ENCODE measurements at places on chromosomes 1 and 21.
A peak's percentile ranks its signal among the peaks of the same experiment; 100 is the strongest.

DNA sequence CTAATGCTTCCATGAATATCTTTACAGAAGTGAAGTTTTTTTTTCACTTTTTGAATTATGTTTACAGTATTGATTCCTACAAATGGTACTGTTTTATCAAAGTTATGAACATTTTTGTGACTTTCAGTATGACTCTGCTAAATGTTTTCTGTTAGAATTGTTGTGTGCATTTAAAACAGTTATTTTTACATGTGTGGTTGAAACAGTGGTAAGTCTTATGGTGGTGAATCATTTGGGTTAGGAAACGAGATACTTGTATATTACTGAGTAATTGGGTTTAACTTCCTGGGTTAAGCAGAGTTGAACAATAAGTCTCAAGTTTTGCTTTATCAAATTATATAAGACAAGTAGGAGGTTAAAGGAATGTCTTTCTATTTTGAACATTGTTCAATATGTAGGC, 66.8 kb downstream of the VPS13D start:
- no peak overlapping the region for H3K4me3 ChIP-seq
- H3K4me1 ChIP-seq, result no peaks in the 10 kb centered on the region
- H3K36me3 ChIP-seq, result peaks cover 5% of the 10 kb centered on the region
- no peaks in the 10 kb centered on the region for H3K27me3 ChIP-seq
- H3K27ac ChIP-seq, result no peak overlapping the region
- DNase-seq, result no peak

DNA sequence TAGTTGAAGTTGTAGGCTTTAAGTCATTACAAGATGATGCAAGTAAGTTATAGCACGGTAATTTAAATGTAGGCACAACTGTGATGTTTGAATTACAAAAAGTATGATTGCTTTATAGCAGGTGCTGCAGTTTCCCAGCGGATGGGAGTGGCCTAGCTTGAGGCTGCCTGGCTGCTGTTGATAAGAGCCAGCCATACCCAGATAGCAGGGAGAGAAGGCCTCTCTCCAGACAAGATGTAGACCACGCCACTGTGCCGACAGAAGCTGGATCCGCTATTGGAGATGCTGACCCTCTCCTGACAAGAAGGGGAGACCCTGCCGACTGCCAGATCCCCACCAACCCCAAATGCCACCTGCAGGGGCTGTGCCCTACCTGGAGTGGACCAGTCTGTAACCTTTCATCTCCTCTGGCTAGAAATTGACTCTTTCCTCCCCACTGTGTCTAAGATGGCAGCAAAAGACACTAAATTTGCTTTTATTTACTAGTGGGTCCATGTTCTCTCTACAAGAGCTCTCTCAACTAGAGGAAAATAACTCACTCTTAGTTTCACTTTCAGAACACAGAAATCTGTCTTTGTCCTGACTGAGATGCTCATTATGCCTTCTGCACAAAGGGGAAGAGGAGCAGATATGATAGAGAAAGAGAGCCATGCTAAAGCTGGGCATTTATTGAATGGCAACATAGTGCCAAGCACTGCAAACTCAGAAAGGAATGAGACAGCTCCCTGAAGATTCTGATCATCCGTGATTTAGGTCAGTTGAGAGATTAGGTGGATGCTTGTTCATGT, 127.9 kb downstream of the URB2 start:
- no peaks in the 10 kb centered on the region for H3K27me3 ChIP-seq
- DNase-seq, result peak; percentile 4
- H3K36me3 ChIP-seq, result no peaks in the 10 kb centered on the region
- H3K27ac ChIP-seq, result peak overlapping the region; percentile 11
- peak overlapping the region; percentile 8 for H3K4me3 ChIP-seq

DNA sequence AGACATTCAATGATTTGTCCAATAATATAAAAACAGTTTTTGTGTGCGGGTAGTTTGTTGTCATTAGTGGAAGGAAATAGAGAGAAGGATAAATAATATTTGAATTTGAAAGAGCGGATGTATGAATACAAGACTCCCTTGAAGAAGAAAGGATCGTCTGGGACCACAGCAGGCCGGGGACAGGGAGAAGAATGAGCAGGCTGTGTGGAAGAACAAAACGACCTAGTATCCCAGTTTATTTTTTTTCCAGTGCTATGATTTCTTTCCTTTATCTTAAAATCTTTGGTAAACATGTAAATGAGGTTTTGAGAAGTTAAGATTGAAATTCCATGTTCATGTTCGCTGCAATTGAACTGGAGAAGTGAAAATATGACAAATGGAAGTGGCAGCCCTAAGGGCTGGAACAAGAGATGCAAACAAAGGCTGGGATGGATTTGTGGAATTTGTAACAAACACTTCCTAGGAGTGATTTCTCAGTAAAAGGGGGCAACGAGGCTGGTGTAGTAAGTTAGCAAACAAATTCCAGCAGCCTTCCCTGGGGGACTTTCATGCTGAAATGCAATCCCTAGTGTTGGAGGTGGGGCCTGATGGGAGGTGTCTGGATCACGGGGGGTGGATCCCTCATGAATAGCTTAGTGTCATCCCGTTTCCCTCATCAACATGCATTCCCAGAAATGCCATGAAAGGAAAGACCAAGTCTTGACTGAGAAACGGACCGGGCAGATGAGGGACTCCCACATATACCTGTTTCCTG, 10.2 kb upstream of the IFI16 start:
- no peak overlapping the region for H3K4me3 ChIP-seq
- H3K4me1 ChIP-seq, result no peaks in the 10 kb centered on the region
- DNase-seq, result no peak
- no peaks in the 10 kb centered on the region for H3K27me3 ChIP-seq
- no peaks in the 10 kb centered on the region for H3K36me3 ChIP-seq

DNA sequence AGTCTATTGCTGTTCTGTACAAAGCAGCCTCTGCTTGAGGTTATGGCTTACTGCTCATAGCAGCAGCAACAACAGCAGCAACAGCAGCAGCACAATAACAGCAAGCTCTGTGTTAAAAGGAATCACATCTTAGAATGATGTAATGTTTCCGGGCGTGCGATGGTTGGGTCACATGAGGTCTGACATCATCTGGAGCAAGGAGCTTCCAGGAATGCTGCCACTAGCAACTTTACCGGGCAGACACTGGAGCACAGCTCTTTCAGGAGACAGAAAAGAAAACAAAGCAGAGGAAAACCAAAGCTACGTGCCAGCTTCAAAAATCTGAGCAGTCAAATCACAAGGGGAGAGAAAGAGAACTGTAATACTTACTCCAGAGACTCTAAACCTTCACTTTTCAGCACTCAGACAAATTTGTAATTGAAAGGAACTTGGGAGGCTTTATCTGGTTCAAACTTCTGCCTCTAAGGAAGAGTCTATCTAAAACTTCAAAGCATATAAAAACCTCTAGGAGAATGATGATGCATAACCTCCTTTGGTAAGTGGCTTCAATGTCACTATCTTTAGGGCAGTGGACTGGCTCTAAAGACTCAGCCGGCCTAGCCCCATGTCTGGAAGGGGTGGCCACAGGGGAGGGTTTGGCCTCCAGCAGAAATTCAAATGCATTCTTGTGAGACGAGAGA, 28.3 kb upstream of the RAB3GAP2 start:
- H3K27me3 ChIP-seq, result no peaks in the 10 kb centered on the region
- no peak overlapping the region for H3K27ac ChIP-seq
- H3K4me1 ChIP-seq, result no peaks in the 10 kb centered on the region
- H3K36me3 ChIP-seq, result no peaks in the 10 kb centered on the region
- no peak overlapping the region for H3K4me3 ChIP-seq

GRCh38 chr1:232393444-232394146, 236.3 kb downstream of the SIPA1L2 start:
- peaks cover 3% of the 10 kb centered on the region for H3K27me3 ChIP-seq
- H3K4me3 ChIP-seq, result no peak overlapping the region
- no peak for DNase-seq
- H3K27ac ChIP-seq, result no peak overlapping the region
- no peaks in the 10 kb centered on the region for H3K36me3 ChIP-seq
- no peaks in the 10 kb centered on the region for H3K4me1 ChIP-seq

DNA sequence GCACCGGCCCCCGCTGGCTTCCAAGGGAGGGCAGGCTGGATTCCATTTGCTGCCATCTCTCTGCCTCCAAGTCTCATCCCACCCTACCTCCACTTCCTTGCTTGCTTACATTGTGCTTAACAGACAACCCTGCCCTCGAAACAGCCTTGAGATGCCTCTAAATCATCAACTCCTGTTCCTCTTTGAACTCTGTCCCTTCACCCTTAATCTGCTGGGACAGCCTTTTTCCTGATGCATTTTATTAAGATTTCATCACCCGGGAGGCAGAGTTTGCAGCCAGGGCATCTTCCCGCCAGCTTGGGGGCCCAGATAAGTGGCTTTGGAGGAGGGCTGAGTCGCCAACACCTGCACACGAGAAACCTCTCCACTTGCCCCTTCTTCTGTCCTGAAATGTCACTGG, 192.5 kb downstream of the KAZN start:
- no peak for DNase-seq
- H3K4me3 ChIP-seq, result no peak overlapping the region
- peaks cover 4% of the 10 kb centered on the region for H3K27me3 ChIP-seq

- no peak for DNase-seq
- no peak overlapping the region for H3K27ac ChIP-seq
- H3K27me3 ChIP-seq, result no peaks in the 10 kb centered on the region
Measured at GRCh38 chr21:34946385-34946840, 102.7 kb downstream of the RUNX1 start.

DNA sequence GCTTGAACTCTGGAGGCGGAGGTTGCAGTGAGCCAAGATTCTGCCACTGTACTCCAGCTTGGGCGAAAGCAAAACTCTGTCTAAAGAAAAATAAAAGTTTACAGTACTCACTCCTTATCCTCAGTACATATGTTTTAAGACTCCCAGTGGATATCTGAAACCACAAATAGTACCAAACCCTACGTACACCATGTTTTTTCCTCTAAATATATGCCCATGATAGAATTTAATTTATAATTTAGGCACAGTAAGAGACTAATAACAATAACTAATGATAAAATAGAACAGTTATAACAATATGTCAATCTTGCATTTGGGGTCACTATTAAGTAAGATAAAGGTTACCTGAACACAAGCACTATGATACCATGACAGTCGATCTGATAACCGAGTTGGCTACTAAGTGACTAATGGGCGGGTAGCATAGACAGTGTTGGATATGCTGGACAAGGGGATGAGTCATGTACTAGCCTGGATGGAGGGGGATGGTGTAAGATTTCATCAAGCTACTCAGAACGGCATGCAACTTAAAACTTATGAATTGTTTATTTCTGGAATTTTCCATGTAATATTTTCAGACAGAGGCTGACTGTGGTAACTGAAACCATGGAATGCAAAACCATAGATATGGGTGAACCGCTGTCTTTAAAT, 43.7 kb downstream of the ST7L start:
- no peaks in the 10 kb centered on the region for H3K36me3 ChIP-seq
- no peak for DNase-seq
- H3K27me3 ChIP-seq, result no peaks in the 10 kb centered on the region
- no peak overlapping the region for H3K4me3 ChIP-seq
- H3K4me1 ChIP-seq, result no peaks in the 10 kb centered on the region

DNA sequence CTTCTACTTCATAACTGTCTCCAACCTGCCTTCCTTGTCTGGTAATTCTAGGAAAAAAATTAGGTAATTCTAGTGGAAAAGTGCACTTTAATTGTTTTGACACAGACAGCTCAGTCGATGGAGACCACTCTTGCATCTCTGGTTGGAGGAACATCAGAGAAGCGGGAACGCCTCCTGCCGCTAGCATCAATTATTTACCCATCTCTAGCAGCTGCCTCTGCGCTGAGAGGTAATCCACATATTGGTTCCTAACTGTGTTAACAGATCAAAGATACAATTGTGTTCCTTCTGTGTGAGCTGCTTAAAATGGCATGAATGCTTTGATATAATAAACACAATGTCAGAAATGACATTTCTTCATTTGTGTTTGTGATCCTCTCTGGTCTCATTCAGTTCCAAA, 33.3 kb downstream of the C2CD2 start:
- DNase-seq, result no peak
- no peak overlapping the region for H3K4me3 ChIP-seq

- peak overlapping the region; percentile 34 for H3K27ac ChIP-seq
- H3K4me1 ChIP-seq, result peaks cover 2% of the 10 kb centered on the region
- DNase-seq, result no peak
- peaks cover 5% of the 10 kb centered on the region for H3K27me3 ChIP-seq
- H3K4me3 ChIP-seq, result no peak overlapping the region
Measured at GRCh38 chr1:35115459-35116383, 36.5 kb downstream of the ZMYM1 start.

DNA sequence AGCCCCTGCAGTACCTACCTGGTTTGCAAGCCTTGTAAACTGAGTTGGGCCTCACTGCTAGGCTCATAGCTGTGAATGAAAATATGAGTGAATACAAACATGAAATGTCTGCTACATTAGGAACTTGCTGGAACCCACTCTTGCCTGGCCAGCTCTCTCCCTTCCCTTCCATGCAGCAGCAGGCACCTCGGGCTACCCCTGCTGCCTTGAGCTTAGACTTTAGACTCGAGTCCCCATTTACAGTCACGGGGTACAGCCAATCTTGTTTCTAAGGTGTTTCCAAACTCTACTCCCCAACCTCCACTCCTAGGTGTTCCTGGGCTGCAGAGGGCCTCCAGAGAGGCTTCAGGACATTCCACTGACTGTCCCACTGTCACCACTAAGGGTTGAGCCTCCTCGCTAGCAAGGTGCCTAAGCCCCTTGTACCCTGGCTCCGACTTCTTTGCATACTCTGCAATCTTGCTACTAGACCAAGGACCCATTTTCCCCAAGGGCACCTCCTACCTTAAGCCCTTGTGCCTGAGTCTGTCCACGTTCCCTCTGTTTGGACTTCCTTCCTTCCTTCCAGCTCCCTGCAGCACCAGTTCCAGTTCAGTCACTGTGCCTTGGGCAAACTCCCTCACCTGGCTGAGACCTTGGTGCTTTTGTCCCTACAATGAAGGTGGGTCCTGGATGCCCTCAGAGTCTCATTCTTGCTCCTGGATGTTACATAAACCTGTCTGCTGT, 36.9 kb downstream of the CDK18 start:
- H3K4me1 ChIP-seq, result no peaks in the 10 kb centered on the region
- no peaks in the 10 kb centered on the region for H3K36me3 ChIP-seq
- H3K27me3 ChIP-seq, result peaks cover 5% of the 10 kb centered on the region

- H3K36me3 ChIP-seq, result no peaks in the 10 kb centered on the region
- no peak for DNase-seq
- no peaks in the 10 kb centered on the region for H3K27me3 ChIP-seq
- no peak overlapping the region for H3K4me3 ChIP-seq
Measured at GRCh38 chr21:45950740-45951515, 30.6 kb upstream of the COL6A1 start.

DNA sequence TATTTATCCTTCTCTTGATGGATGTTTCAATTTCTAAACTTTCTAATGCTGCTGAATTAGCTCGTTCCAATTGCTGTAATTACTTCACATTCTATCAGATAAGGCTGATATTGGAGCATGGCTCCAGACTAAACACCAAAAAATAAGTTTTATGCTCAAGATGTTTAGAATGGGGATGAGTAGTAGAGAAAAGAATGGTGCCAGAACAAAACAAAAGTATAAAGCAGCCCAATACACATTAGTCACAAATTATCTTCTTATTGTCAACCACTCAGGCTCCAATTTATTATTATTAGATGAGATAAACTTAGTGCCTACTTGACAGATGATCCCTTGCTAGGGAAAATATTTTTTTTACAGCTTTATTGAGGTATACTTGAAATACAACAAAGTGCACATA, 21.8 kb downstream of the ATPAF1 start:
- no peaks in the 10 kb centered on the region for H3K27me3 ChIP-seq
- no peak for DNase-seq
- no peak overlapping the region for H3K4me3 ChIP-seq
- no peaks in the 10 kb centered on the region for H3K4me1 ChIP-seq
- no peak overlapping the region for H3K27ac ChIP-seq
- H3K36me3 ChIP-seq, result no peaks in the 10 kb centered on the region
